HFFc6 (cell line): ENCODE measurements at places on chromosomes 7 and 10.

- no peak for DNase-seq
Observed at GRCh38 chr7:121109145-121109544, 120.6 kb downstream of the CPED1 start.

GRCh38 chr7:116425647-116426209 lies 73.8 kb upstream of the CAV2 start:
- no peak for DNase-seq

- no peak for DNase-seq
Observed at GRCh38 chr10:117237401-117237991, 3.4 kb upstream of the SLC18A2 start.

DNA sequence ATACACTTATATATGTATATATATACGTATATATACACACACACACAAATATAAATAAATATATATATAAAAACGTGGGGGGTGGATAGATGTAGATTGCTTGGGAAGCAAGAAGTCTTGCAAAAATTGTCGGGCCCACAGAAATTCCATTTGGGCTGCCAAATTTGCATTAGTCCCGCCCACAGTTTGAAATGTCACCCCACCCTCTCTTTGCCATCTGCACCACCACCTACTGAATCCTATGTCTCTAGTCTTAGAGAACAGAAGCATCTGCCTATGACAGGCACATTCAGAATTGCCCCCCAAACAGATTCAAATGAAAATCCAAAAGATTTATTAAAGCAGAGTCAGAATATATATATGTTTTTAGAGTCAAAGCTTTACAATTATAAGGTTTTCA lies 25.6 kb upstream of the CACNA2D1 start:
- DNase-seq, result no peak
